NCI-H748 treated with DMSO at 0.1 percent for 48 hours (cell line): ENCODE measurements at places on chromosomes 4 and X.

- no peak for DNase-seq
Observed at GRCh38 chr4:121873604-121874003, 3.3 kb upstream of the BBS7 start.

GRCh38 chr4:142316025-142316424, 530.1 kb downstream of the INPP4B start:
- DNase-seq: no peak

DNA sequence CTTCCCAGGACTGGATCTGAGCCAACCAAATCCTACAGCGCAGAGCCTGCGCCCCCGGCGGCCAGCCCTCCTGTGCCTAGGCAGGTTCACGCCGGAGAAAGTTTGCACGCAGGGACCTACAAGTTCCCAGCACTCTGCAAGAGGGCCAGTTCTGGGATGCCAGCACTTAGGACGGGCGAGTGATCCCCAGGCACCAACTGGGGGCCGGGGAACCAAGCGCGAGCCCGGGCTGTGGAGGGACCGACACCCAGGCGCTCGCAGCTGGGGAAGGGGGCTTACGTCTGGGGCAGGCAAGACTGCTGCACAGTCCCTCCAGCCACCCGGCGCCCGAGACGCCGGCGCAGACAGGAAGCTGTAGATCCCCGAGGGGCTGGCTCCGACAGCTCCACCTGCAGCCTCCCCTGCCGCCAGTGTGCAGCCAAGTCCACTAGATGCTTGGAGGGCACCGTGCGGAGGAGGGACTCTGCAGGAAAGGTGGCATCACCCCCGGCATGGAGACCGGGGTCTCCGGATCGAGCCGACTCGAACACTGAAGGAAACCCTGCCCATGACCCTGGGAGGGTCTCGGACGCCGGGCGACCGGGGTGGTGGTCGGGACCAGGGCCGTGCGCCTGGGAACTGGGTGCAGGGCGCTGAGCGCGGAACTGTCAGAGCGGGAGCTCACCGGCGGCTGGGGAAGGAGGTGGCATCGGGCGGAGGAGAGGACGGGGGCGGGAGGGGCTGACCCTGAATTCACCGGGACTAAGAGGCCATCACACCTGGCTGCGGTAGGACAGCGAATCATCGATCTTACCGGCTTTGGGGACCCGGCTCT, 566 bp downstream of the CORIN start:
- peak; percentile 18 for DNase-seq

- DNase-seq: no peak
Observed at GRCh38 chr4:74456056-74456744, 11.3 kb downstream of the AREG start.
